ENCODE measurements at places on chromosomes 3 and 15.

GRCh38 chr15:71596672-71597071 is 213.7 kb upstream of the NR2E3 start:
- no peak for DNase-seq

DNA sequence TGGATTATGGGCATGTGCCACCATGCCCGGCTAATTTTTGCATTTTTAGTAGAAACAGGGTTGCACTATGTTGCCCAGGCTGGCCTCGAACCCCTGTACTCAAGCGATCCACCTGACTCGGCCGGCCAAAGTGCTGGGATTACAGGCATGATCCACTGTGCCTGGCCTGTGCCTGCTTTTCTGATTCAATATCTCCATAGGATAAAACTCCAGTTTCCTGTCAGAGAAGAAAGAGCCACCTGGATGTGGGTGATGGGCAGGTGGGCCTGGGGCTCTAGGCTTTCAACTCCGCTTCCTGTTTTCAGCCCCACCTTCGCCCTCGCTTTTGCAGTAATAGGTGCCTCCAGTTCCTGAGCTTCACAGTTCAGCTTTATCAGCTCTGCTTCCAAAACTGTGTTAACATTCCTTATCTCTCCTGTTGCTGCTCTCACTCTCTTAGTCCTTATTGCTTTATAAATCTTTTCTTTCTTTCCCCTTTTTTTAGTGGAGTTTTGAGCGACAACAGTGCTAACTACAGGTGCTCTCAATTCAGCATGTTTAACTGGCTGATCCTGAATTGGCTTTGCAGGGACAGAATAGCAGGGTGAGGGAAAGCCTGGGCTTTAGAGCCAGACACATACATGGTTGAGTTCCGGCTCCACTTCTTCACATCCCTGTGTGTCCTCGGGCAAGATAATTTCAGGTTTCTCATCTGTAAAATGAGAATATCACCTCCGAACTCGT is 21.1 kb upstream of the PDE8A start:
- no peak for DNase-seq

GRCh38 chr3:44568561-44568960 is 13.6 kb downstream of the ZKSCAN7 start:
- DNase-seq: peak; percentile 77

GRCh38 chr3:149509526-149509925 is 35.0 kb downstream of the TM4SF4 start:
- no peak for DNase-seq
